ENCODE measurements at places on chromosomes 4 and X.
A peak's percentile ranks its signal among the peaks of the same experiment; 100 is the strongest.

DNA sequence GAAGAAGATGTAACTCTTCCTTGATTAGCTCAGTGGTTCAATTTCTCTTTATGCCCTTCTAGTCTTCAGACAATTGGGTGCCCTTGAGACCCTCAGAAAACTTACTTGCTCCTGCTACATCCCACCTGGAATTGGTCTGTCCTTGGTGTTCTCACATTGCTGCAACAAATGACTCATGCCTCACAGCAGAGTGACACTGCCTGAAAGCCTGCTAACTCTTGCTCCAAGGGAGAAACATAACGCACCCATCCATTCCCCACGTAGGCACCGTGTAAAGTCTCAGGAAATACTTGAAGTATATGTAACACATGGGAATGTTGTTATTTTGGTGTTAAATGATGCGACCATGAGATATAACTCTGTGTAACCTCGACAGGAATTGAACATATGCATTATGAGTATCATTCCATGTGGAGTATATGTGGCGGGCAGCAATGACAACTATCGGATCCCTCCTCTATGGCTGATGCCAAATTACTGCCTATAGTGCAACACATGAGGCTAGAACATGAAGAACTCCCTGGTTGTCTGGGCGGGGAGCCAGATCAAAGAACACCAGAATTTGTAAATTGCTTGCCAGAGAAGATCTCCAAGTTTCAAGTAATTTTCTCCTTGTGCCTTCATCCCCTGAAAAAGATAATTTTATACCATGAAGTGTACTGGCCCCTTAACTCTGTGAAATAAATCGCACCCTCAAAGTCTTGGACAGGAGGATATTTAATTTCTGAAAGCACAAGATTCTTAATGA is 231.3 kb upstream of the STK26 start:
- no peak for DNase-seq

GRCh38 chr4:168908093-168908492 is 102.0 kb downstream of the CBR4 start:
- no peak for DNase-seq

GRCh38 chr4:102454981-102455685 is 46.0 kb upstream of the NFKB1 start:
- no peak for DNase-seq

GRCh38 chr4:88195328-88196012 is 37.0 kb upstream of the ABCG2 start:
- DNase-seq = no peak

DNA sequence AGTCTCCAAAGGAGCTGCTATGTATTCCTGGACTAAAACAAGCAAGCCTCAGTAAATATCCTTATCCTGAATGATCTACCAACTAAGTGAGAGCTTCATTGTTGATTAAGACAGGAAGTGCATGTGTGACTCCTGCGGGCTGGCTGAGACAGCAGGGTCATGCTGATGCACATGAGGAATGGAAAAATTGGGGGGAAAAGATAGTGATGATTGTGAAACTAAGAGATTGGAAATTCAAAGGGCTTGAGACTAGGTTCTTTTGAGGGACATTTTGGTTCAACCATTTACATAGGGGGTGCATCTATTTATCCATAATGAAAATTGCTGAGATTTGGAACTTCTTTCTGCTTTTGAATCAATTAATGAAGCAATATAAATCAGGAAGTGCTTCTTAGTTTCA is 61.1 kb upstream of the C1QTNF7 start:
- no peak for DNase-seq

GRCh38 chrX:56232221-56233082 is at the start of gene KLF8:
KLF8 (plus strand) TSS chrX:56232356; CDS start chrX:56233335, 979 bp downstream.
- DNase-seq = no peak

DNA sequence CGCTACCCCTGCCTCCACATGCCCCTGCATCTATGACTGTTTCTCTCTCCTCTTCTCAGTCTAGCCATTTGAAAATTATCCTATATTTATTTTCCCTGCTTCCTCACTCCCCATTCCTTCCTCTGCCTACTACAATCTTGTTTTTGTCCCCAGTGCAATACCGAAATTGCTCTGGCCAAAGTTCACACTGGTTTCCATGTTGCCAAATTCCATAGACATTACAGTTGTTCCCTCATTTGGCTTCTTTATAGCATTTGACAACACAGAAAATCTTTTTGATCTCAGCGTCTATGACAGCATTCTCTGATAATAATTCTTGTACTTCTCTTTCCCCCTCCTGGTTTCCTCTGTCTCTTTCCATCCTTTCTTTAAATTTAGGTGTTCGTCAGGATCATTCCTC is 99.4 kb downstream of the GPR82 start:
- no peak for DNase-seq

- no peak for DNase-seq
These were observed 231.7 kb downstream of the FBXW7 start for GRCh38 chr4:152304220-152304619.

DNA sequence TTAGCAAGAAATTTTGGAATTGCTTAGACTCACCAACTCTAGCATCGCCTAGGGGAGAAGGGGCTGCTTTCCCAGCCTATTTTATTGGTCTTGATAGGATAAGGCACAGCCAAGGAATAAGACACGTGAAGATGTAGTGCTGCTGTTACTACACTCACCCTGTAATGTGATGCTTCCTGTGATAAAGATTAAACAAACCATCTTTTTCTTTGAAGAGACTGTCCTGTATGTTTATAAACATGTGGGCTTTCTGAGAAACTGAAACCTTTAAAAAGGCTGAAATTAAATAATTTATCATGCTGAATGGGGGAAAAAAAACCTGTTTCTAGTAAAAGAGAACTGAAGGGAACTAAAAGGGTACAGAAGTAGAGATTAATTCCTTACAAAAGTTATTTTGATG is 13.2 kb downstream of the TAPT1 start:
- no peak for DNase-seq

GRCh38 chr4:10226756-10227155 is 110.2 kb upstream of the WDR1 start:
- DNase-seq = no peak

GRCh38 chr4:34043131-34043530 is 2201.2 kb downstream of the ARAP2 start:
- DNase-seq = no peak

- no peak for DNase-seq
These were observed 56.2 kb downstream of the SCLT1 start for GRCh38 chr4:129037093-129037492.

- no peak for DNase-seq
These were observed 41.7 kb downstream of the SCML1 start for GRCh38 chrX:17778997-17779396.

DNA sequence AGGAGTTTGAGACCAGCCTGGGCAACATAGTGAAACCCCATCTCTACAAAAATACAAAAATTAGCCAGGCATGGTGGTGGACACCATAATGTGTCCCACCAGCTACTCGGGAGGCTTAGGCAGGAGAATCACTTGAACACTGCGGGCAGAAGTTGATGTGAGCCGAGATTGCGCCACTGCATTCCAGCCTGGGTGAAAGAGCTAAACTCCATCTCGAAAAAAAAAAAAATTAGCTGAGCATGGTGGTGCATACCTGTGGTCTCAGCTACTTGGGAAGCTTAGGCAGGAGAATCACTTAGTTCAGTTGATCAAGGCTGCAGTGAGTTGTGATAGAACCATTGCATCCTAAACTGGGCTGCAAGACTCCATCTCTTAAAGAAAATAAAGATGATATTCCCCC is 91.2 kb downstream of the PLS3 start:
- no peak for DNase-seq

- DNase-seq = no peak
These were observed 308.7 kb downstream of the PDGFC start for GRCh38 chr4:156662921-156663320.

GRCh38 chr4:30760551-30760950 is 40.4 kb downstream of the PCDH7 start:
- DNase-seq = no peak

- no peak for DNase-seq
These were observed 103.6 kb downstream of the COMMD8 start for GRCh38 chr4:47359891-47360290.

GRCh38 chrX:8413279-8413678 is 51.4 kb upstream of the VCX3B start:
- no peak for DNase-seq

DNA sequence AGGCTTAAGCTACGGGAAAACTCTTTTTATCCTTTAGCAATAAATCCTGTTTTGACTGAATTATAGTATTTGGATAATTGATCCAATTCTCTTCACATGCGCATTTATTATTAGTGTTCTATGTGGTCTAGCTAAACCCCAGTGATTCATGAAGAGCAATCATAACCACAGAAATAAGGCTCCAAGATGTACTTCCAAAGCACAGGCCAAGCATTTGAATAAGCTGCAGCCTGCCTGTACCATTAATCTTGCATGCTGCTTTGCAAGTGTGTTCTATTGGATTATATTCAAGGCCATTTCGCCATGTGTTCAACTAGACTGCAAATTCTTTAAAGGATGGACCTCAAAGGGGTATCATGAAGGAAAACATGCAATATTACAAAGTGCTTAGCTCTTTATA is 385.2 kb upstream of the FAT1 start:
- DNase-seq = no peak

DNA sequence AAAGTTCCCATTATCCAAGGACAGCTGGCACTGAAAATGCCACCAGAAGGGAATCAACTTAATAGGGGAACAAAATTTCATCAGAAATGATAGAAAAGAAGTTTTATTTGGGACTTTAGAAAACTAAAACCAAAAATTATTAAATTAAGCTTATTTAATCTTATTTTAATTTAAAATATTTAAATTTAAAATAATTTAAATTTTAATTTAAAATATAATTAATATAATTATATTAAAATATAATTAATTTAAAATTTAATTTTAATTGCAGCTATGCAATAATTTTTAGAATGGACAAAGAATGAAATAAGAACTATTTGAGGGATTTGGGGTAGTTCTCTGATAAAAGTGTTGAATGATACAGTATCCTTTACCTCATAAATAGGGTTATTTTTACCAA is 10.2 kb upstream of the VAMP7 start:
- no peak for DNase-seq

DNA sequence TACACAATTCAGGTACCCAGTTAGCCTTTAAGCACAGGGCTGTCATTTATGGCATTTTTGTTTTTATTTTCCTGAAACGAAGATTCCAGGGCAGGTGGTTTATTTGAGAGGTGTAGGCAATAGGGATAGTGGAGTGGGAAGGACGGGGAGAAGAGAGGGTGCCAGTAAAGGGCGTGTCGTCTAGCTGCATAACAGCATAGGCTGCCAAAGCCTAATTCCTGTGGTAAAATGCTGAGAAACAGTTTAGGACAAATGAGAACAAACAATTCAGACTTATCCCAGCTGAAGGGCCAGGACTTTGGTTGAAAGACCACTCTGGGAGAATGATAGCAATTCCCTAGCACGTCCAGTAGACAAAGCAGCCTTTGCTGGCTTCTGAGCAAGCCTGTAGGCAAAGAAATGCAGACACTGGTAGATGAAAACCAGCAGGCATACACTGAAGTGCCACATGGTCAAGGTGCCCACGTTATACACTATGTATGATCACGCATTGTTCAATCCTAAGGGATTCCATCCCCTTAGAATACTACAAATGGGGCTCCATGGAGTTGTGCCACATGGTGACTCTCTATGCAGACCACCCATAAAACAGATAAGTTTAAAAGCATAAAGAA is 70.6 kb downstream of the PKD2 start:
- no peak for DNase-seq

DNA sequence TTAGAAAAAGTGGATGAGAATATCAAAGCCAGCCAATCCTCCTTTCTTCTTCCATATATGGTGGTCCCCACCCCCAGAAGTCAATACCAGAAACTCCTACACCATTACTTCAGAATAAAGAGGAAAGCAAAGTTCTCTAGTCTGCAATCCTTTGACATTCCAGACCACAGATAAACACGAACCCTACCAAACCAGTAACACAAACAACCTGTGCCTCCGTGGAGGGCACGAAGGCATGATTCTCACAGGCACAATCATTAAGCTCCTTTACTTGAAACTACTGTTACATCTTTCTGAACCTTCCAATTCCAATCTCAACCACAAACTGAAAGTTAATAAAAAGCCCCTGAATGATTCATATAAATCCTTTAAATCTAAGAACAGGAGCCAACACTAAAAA is 16.3 kb downstream of the MAML3 start:
- DNase-seq = no peak

DNA sequence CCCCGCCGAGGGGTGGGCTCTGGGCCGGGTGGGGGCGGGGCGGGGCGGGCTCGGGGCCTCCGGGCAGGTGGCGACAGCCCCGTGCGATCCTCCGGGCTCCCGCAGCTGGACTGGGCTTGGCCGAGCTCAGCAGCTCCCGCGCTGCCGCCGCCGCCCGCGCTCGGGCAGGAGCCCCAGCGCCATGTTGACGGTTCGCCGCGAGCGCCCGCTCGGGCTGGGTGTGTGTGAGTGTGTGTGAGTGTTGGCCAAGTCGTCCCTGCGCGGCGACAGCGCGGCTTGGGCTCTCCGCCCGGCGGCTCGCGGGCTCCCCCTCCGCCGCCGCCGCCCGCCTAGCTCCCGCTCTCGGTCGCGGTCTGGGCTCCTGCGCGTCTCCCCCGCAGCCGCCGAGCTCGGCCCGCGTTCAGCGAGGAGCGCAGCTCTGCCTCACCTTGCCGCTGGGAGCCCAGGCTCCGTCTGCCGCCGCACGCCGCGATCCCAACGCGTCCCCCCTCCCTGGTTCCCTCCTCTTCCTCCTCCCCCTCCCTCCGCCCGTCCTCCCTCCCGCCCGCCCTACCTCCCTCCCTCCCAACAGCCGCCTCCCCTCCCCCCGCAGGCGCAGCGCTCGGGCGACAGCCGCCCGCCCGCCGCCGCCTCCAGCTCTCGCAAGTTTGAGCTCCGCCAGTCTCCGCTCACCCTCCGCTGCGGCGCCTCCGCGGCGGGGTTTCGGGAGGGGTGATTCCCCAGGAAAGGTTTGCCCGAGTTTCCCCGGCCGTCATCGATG is at the start of gene BCOR:
Gene BCOR (minus strand): TSS at position 455 of the 760 bp plus-strand sequence. CDS start 20,029 bp downstream, outside the sequence.
- DNase-seq = peak; percentile 44

DNA sequence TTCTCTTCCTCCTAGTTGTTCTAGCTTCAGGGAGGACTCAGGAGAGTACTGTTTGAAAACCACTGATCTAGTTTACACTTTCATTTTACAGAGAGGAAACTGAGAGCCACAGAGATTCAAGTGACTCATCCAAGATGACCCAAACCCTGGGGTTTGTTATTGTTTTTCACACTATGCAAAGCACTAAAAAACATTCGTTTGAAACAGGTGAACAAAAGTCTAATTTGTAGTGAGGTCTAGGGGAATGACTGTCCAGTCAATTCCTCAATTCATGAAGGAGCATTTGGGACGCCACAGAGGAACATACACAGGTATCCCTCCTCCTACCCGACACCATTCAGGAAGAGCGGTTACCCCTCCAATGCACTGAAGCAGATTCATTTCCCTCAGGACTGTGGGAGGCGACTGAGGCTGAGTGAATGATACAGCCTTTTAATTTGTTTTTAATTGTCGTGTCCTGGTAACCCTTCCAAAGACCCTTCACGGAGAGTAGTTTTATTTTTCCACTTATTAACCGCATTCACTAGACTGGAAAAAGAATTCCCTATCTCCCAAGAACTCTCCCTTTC is 30.3 kb downstream of the TLR10 start:
- no peak for DNase-seq

DNA sequence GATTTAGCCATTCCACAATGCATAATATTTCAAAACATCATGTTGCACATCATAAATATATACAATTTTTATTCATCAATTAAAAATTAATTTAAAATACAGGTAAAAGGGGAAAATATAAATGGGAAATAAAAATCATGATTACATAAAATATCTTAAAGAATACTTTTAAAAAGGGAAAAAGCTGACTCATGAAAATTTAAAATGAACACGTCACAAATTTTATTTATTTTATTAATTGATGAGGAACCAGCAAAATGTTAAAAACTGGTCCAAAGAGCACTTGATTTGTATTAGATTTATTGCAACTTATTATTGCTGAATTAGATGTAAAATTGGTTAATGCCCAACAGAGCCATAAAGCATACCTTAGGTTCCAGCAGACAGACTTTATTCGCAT is 78.5 kb upstream of the ANK2 start:
- DNase-seq = no peak
